ENCODE measurements at places on chromosomes 11 and 22.

GRCh38 chr11:111388842-111389241, 9.8 kb upstream of the POU2AF1 start:
- DNase-seq, result no peak

DNA sequence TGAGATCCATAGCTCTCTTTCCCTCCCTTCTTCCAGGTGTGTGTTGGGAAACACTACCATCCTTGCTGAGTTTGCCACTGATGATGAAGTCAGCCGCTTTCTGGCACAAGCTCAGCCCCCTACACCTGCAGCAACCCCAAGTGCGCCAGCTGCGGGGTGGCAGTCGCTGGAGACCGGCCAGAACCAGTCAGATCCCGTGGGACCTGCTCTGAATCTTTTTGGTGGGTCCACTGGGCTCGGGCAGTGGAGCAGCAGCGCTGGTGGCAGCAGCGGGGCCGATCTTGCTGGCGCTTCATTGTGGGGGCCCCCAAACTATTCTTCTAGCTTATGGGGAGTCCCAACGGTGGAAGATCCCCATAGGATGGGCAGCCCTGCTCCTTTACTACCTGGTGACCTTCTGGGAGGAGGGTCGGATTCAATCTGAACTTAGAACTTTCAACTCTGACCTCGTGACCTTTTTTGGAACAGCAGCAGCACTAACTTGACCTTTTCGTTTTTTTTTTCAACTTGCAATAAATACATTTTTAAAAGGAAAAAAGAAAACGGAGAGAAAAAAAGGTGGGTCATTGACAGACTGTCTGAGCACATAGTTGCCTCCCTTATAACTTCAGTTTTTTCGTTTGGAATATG, 23.4 kb upstream of the ADSL start:
- DNase-seq, result no peak

GRCh38 chr22:39645532-39645931, 75.0 kb downstream of the CACNA1I start:
- no peak for DNase-seq

GRCh38 chr22:47658182-47658581, 895.7 kb downstream of the TBC1D22A start:
- no peak for DNase-seq

GRCh38 chr11:45285930-45286632, at the start of gene SYT13:
Gene SYT13, minus strand, starts transcription at chr11:45286341. Its CDS starts 134 bp downstream, at chr11:45286207.
- DNase-seq, result peak; percentile 72

DNA sequence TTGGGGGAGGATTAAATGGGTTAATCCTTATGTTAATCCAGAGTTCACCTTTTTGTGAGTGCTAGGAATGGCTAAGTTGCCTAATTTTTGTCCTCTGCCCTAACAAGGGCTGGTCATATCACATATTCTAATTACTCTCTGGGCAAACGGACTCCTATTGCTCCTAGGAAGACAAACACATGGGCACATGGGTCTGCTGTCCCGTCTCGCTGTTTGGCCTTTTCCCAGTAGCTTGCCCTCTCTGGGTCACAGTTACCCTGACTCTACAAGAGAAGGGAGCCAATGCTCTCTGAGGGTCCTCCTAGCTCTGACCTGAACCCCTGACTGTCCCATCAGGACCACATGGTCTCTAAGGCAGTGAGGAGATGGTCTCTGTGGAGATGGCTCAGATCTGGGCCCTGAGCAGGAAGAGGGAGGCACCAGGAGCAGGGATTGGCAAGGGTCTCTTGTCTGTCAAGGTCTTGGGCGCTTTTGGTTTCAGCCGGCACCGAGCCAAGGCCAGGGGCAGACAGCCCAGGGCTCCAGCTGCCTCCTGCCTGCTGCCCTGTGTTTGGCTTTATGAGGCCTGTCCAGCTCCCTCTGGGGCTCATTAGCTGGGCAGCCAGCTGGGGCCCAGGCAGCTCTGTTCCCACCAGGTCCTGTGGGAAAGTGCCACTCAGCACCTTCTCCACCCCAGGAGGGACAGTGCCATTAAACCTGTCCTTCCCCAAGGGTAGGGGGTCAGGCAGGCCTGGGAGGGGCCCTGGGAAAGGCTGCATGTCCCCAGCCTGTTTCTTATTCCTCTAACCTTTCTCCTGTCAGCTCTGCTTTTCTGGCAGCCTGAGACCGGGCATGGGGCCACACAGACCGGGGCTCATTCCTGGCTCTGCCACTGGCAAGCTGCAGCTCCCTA, 559.9 kb downstream of the MN1 start:
- DNase-seq, result no peak

- DNase-seq, result no peak
Measured at GRCh38 chr22:50524676-50525103, 708 bp downstream of the SCO2 start.

DNA sequence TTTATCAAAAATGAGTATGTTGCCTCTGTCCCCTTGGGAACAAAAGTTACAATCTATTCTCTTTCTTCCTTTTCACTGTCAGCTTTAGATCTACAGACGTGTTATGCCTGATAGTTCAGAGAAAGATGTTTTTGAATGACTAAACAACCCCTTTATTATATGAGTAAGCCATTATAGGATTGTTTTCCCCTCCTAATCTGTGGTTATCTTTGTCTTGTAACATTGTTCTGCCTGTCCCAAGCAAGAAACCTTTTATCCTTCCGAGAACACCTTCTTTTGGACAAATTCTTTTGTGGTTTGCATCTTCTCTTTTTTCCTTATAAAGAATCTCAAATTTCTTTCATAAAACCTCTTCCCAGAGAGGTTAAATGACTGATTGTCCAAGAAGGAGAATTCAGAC, 208.4 kb downstream of the DDX10 start:
- DNase-seq, result no peak

GRCh38 chr22:43635101-43635500, 177.0 kb downstream of the EFCAB6 start:
- DNase-seq, result no peak

- peak; percentile 73 for DNase-seq
Measured at GRCh38 chr22:20430720-20431510, 6.7 kb downstream of the SCARF2 start.

DNA sequence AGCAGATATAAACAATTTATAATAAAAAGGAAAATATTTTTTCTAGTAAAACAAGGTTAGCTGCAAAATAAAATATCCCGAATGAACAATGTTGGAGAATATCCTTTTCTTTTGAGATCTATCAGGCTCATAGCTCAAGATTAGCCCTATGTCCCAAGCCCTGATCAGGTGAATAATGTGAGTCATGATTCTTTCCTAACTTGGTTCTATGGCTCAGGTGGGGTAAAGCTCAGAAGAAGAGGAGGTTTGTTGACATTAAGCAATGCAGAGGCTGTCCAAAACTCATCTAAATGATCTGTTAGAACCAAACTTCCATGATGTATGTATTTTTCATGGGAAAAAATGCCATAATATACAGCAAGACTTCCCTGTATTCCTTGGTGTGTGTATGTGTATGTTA, 86.1 kb downstream of the TRIM44 start:
- DNase-seq, result no peak

DNA sequence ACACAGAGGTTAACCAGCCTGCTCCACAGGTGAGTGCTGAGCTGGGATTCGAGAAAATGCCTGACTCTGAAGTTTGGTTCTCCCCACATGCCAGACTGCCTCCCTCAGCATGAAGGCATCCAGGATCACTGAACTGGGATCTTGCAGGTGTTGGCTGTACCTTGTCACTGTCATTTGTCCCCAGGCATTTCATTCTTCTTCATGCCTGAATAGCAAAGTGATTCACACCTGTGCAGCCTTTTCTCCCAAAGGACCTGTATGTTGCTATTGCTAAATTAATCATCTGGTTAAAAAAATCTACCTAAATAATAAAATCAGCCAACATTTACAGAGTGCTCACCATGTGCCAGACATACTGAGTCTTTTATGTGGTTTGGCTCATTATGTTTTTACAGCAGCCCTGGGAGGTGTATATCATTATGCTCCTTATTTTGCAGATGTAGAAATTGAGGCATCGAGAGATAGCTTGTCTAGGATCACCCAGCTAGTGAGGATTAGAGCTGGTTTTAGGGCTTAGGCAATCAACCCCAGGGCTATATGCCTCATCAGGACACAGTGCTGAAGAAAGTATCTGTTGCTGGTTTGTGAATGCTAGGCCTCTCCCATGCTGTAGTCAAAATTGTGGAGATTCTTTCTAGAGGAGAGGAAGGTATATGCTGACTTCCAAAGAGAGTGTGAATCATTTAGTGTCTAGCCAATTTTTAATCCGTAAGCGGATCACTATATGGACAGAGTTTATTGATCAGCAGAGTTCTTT, 204.4 kb downstream of the HIPK3 start:
- DNase-seq, result peak; percentile 8

GRCh38 chr22:46025225-46025972, 48.4 kb upstream of the WNT7B start:
- no peak for DNase-seq

DNA sequence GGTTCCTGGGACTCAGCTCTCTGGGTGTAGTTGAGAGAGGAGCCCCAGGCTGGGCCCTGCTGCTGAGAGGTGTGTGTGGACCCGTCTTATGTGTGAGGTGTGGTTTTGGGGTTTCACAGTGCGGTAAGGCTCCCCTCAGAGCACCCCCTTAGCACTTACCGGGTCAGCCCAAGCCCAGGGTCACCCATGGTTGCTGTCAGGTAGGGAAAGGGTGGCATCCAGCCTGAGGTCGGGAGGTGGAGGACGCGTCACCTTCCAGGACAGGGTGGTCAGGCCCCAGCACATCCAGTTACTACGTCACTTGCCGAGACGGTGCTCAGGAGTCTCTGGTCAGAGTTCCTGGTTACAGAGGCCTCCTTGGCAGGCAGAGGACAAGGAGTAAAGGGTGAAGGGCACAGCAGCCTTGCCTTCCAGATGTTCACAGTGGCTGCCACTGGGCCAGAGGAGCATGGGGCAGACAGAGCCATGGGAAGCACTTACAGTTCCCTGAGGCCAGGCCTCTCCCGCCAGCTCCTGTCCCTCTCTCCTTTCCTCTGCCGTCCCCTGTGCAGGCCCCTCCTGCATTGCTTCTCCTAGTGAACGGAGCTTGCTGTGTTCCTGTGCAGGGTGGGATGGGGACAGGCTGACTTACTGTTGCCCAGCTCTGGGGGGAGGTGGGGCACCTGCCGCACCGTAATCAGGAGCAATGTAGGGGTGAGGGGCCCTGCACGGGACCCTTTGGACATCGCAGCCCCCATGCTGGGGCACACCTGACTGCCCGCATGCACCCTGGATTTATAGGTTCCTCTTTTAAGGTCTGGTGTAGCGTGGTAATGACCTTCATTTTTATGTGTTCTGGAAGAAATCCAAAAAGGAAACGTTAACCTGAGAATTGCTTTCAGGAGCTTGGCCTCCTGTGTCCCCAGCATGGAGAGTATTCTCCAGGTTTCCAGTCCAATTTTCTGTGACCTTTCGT, 285.9 kb downstream of the TBC1D22A start:
- no peak for DNase-seq

DNA sequence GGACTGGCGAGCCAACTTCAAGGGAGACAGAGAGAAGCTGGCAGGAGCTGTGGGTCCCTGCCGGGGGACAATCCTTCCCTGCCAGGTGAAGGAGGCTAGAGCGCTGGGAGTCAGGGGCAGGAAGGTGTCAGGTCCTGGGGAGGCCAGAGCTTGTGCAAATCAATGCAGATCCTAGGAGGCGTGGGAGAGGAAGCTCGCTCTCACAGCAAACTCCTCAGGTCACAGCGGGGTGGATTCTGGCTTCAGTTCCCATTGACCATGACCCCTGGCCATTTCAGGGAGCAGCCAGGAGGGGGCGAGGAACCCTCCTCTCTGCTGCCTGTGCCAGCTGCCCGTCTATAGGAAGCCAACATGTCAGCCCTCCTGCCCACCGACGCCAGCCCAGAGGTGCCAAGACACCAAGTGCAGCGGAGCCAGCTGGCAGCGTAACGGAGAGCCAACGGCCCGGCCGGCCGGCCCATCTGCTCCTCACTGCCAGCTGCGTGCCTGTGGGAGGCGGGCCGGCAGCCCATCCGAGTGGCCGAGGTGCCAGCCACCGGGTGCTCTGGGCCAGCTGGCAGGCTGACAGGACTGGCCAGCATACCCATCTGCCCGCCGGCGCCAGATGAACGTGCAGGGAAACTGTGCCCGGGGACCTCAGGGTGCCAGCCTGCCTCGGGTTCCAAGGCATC, 374.8 kb downstream of the MIAT start:
- DNase-seq, result peak; percentile 41

DNA sequence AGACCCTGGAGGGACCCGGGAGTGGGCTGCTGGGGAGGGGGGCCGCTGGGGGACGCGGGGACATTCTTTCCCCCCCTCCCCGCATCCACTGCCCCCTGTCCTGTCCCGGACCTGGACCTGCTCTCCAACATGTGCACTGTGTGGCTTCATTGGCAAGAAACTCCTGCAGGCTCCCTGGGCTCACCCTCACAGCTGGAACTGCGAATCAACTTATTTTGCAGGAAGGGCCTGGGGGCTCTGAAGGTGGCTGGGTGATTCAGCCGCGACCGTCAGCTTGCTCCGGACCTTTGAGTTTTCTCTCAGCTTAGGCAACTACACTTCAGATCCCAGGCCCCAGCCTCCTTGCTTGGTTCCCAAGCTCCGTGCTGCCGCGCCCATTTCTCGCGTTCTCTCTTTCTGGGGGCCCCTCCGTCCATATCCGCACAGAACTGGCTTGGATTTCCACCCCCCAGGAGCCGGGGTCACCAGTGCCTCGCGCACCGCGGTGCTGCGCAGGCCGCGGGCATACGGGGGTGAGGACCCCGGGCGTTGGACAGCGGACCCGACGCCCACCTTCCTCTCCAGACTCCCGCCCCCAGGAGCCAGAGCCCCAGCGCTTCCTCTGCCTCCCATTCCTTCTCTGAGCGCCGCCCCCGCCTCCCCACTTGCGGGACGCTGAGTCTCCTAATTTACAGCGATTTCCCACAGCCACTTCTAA, 471 bp upstream of the AHNAK start:
- DNase-seq, result peak; percentile 81

DNA sequence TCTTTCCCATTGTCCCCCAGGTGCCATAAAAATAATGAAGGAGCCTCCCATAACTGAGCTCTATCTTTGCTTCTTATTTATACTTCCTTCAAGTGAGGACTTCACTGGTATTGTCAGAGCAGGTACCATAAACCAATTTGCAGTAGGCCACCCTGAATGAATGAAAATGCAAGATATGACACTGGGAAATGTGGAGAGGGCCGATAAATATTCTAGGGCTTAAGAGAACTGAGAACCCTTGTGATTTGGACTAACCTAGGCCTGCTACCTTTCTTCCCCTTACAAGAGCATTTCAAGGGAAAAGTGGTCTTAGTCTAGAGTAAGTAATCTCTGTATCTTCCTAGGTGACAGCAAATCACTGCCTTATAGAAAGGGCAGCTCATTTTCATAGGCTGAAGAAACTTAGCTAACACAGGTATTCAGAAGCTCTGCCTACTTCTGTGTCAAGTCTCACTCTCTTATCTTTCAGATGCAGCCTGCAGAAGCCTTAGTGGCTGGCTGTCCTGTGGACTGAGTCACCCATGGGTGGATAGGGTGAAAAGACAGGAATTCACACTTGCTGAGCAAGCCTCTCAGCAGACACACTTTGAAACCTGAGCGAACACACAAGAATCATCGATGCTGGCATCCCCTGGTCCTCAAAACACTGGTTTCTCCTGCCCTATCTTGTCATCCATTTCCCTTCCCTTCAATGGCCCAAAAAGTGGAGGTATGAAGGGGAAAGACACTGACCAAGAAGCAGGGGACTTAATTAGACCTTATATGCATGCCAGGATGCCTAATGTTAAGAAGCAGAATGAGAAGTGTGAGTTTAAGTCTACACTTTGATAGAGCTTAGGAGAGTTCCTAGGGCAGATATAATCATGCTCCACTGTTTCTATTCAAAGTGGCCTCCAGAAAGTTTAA, 15.2 kb downstream of the NRIP3 start:
- no peak for DNase-seq

Measured in ELF-1 (cell line).